T follicular helper cell (primary cell): ENCODE measurements at places on chromosomes 1 and 21.

DNA sequence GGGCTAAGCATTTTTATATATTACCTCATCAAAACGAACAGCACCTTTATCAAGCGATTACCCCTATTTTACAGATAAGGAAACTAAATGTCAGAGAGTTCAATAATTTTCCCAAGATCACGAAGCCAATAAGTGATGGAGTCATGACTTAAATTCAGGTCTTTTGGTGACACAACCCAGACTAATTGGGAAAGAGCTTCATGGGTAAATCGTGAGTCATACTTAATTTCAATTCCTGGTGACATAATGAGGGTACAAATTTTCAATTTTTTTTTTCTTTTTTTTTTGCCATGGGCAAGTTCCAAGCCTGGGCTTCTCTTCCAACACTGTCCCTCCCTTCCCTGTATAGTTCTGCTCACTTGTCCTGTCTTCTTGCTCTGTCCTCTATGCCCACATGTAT is 30.1 kb upstream of the IL10 start:
- DNase-seq: no peak

DNA sequence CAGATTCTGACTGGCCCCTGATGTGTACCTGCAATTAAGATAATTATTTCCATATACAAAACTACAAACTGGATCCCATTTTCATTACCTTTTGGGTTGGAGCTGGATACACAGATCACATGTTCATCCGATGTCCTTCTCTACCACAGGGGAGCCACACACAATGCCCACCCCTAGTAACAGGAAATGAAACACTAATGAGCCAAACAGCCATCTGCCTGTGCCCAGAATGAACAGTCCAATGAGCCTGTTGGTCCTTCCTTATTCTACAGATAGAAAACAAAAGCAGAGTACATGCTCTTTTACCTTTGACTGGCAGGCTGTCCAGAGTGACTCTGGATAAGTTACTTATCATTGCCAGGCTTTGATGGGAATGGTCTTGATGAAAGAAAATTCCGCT is 68.6 kb downstream of the SIPA1L2 start:
- no peak for DNase-seq

GRCh38 chr1:54069791-54070170 is 16.4 kb downstream of the TCEANC2 start:
- DNase-seq: no peak

DNA sequence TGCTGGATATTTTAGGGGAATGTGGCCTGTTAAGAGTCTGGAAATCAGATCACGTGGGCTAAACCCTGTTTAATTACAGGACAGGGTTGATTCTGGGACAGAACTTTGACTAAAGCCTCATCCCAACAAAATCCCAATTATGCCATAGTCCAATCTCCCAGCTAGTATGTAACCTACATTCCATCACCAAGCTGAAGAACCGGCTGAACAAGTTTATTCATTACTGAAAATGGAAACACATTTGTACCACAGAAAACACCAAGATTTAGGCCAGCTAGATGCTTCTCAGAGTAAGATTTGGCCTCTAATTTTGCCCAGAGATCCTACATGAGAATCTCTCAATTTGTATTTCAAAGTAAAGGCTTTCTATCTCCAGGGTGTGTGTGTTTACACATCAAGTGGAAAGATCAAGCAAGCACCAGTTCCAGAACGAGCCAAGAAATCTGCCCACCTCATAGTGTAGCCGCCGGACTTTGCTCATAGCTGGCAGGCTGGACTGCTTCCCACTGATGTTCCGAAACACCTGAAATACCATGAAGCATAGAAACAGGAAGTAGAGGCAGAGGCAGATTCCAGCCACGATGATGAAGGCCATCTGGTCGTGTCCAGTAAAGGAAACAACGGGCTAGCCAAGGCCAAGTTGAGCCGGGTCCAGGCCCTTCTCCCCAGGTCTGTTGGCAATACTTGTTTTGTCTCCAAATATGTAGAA is 86.8 kb downstream of the WLS start:
- DNase-seq: no peak

- no peak for DNase-seq
Measured at GRCh38 chr1:3620708-3621107, 4.1 kb upstream of the TPRG1L start.

DNA sequence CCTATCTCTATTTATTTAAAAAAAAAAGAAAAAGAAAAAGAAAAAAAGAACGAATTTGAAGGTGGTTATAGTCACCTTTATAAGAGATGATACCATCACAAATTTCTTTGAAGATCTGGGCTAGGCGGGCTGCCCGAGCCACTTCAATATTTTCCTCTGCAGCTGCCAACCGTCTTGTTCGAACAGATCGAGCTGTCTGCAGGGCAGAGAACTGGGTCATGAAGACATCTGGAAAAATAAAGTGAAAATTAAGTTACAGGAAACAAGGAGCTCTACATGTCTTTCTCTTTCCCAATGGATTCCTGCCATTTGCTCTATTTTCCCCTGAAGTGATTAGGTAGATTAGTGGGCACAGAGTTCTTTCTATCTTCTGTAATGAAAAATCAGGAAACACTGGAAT is 31.9 kb downstream of the RUSC1 start:
- DNase-seq: no peak

GRCh38 chr1:221644145-221644448 is 97.8 kb downstream of the DUSP10 start:
- DNase-seq: no peak

DNA sequence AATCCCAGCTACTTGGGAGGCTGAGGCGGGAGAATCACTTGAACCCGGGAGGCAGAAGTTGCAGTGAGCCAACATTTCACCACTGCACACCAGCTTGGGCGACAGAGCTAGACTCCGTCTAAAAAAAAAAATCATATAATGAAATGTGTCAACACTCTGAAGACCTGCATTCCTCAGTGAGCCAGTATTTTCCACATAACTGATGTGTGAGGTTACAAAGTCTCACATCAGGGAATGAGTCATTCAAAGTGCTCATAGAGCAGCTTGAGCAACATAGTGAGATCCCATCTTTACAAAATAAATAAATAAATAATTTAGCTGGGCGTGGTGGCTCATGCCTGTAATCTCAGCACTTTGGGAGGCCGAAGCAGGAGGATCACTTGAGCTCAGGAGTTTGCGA is 65.5 kb downstream of the CASZ1 start:
- DNase-seq: no peak

DNA sequence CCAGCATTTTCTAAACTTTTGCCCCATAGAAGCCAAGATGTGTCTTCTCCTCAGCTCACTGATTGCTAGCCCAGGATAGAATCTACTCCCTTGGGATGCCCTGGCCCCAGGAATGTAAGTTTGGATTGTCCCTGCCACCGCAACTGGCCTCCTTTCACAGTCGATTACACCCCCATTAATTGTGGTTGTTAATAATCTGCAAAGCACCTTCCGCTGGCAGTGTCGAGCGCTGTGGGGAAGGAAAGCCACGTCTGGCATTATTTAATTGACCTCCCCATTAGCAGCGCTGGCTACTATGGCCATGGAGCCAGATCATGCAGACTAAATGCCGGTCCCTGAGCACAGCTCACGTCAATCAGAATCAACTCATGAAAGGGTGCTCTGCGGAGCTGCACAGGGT is 597.3 kb upstream of the PLXNA2 start:
- no peak for DNase-seq

GRCh38 chr1:38677311-38677710 is 182.3 kb downstream of the RRAGC start:
- no peak for DNase-seq

GRCh38 chr1:204598319-204598969 is 82.2 kb downstream of the MDM4 start:
- DNase-seq: no peak

DNA sequence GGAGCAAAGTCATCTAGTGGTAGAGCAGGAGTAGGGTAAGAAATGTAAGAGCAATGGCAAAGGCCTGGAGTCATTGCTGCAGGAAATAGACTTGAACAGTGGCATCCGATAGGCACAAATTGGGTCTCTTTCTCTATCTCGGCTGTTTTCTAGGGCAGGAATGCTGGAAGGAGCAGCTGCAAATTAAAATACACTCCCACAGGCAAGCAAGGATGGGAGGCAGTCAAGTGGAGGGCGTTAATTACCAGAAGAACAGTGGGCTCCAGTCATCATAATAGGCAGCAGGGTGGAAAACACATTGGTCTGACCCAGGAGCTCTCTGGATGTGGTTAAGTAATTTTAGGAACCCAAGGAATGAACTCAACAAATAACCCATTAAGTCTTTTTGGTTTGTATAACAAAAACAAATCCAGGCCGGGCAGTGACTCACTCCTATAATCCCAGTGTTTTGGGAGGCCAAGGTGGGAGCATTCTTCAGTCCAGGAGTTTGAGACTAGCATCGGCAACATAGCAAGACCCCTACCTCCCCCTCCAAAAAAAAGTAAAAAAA is 7.8 kb upstream of the TDRD5 start:
- no peak for DNase-seq

GRCh38 chr1:246482805-246483568 is 24.1 kb downstream of the SMYD3 start:
- DNase-seq: no peak

GRCh38 chr1:102776071-102776470 is 332.3 kb downstream of the COL11A1 start:
- no peak for DNase-seq

GRCh38 chr1:6329396-6329795 is 64.2 kb downstream of the ACOT7 start:
- DNase-seq: no peak

DNA sequence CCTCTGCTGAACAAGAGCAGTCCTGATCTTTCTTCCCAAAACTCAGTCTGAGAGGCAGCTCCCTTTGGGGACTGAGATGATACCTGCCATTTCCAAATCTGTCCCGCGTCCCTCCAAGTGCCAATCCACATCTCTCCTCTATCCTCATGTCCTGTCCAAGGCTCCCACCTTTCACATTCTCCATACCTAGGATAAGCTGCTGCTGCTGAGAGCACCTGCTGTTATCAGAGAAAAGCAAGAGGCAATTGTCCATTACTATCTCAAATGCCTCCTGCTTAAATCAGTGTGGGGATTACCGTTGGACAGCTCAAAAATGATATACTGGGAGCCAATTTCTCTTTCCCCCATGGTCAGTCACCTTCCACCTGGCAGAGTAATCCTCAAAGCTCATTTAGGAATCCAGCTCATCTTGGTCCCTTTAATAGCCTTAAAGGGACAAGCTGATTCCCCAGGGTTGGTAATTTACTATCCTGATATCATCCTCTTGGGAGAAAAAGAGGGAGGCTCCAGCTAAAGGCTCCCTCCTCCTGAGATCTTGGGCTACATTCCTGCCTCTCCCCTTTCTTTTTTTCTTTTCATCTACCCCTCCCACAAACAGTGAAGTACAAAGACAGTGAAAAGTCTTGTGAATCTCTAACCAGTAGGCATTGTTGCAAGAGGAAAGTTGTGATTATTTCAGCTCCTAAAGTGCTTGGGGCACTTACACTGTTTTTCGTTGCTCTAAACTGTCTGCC is 278.1 kb upstream of the CAMK1G start:
- no peak for DNase-seq

DNA sequence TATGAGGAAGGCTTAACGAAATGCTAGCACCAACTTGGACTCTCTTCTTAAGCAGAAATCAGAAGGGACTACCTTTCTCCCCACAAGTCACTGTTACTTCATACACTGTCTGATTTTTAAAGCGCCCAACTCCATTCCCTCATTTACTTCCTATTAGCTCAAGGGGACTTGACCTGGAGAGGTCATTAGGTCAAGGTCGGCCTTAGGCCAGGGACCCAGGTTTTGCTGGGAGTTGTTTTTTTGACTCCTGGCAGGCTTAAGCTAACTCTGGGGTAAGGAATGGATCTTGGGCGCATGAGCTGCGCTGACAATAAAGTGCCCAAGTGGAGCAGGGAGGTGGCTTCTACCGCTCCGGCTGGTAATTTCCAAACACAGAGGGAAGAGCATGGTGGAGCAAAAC is 16.8 kb downstream of the ADAR start:
- DNase-seq: no peak

DNA sequence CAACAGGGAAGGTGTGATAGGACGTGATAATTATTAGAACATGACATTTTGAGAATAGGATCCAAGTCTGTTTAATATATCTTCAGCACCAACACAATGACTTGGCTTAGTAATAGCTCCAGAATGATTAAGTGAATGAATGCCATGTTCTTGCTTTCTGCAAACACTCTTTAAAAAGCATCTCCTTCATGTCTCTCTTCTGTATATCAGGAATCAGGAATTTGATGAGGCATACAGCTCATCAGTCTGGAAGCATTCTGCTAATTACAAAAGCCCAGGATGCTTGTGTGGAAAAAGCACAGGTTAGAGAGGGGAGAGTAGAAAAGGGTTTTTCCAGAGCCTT is 113.0 kb upstream of the ZNF648 start:
- DNase-seq: no peak

DNA sequence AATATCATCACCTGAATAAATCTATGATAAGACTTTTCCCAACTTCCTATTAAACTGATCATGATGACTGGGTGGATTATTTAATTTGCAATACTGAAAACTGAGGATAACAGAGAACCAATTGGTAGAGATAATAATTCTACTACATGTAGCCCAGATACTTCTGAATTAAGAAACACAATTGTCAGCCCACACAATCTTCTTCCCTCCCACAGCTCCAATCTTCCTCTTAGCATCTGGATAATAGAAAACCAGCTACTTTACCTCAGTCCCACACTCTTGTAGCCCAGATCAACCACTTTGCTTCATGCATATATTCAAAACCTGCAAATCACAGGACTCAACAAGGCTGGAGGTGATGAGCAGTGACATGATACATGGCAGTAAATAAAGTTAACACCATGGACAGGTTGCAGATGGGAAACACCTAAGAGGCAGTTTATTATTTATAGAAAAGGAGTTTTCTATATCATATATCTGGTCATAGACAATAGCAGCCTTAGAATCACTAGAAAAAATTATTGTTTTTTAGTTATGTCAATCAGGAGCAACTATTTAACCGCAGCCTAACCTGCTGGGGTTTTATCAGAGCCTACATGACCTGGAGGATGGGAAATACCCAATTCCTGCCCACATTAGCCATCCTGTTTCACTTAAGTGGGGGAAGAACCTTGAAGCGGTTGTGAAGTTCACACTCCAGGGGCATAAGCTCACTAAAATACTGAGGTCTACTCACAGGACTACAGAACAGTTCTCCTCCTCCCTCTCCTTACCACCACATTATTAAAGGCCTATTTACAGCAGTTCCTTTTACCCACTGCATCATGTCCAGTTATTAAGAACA is 16.7 kb downstream of the FRRS1 start:
- DNase-seq: no peak

DNA sequence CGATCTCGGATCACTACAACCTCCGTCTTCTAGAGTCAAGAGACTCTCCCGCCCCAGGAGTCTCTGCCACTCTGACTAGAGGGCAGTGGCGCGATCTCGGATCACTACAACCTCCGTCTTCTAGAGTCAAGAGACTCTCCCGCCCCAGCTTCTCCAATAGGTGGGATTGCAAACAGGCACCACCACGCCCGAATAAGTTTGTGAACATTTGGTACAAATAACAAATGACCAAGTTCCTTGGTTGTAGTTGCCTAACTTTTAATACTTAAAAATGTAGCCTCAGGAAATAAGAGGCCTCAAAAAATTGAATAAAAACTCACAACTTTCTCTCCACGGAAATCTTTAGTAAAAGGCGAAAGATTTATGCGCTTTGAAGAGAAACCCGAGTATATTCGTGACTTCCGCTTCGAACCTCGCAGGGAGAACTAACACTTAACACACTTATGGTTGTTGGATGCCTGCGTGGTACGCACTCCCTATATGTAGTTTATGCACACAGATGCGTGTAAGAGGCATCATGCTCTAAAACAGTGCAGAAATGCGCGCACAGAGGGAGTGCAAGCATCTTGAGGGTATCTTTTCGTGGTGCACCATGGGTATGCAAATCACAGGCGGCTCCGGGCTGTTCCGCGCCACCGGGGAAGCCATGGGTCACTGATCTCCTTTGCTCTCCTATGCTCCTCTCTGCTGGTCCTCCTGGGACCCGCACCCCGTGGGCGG is 11.4 kb downstream of the BTBD19 start:
- peak; percentile 63 for DNase-seq

GRCh38 chr1:167542109-167543032 is 11.2 kb downstream of the CREG1 start:
- no peak for DNase-seq
